ENCODE measurements at places on chromosomes 16 and 17.
A peak's percentile ranks its signal among the peaks of the same experiment; 100 is the strongest.

DNA sequence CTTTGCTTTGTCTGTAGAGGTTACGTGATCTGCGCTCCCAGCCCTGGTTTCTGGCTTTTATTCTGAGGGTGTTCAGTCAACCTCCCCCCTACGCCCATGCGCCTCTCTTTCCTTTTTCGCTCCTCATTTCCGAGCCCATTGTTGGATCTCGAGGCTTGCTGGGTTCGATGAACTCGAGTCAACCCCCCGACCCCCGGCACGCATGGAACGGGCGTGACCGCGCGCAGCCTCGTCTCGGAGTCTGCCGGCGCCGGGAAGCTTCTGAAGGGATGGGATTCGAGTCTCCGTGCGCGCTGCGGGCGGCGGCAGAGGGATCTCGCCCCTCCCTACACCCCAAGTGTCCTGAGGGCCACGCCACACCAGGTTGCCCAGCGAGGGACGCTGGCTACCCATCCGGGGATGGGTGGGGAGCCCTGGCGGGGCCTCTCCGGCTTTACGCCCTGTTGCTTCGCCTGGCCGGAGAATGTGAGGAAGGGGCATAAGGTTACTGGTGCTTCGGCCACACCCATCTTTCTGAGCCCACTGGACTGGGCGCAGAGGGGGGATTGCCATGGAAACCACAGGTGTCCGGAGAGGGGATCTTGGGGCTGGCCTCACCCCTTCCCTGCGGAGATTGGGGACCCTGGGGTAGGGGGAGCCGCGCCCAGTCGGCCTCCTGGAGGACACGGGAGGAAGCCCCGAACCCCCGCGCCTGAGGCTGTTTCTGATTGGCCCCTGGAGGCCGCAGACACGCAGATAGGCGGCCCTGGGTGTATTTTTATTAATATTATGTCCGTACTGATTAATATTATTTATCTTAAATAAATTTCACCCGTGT lies 1.8 kb downstream of the MAPT start:
- no peak for DNase-seq

DNA sequence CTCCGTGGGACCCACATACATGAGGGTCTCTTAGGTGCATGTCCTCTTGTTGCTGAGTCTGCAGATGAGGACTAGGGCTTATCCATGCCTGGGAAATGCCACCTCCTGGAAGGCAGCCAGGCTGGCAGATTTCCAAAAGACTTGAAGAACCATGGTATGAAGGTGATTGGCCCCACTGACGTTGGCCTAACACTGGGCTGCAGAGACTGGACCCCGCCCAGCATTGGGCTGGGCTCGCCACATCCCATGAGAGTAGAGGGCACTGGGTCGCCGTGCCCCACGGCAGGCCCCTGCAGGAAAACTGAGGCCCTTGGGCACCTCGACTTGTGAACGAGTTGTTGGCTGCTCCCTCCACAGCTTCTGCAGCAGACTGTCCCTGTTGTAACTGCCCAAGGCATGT lies 38.2 kb upstream of the IL21R start:
- DNase-seq = no peak

DNA sequence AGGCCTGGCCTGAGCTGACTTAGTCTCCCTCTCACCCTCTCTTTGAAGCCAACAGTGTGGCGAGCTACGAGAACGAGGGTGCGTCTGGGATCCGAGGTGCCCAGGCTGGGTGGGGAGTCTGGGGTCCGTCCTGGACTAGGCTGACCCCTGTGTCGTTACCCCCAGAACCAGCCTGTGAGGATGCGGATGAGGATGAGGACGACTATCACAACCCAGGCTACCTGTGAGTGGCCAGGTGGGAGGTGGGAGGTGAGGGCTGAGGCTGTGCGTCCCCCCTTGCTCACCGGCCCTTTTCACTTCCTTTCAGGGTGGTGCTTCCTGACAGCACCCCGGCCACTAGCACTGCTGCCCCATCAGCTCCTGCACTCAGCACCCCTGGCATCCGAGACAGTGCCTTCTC lies 1.6 kb downstream of the LAT start:
- no peak for DNase-seq

DNA sequence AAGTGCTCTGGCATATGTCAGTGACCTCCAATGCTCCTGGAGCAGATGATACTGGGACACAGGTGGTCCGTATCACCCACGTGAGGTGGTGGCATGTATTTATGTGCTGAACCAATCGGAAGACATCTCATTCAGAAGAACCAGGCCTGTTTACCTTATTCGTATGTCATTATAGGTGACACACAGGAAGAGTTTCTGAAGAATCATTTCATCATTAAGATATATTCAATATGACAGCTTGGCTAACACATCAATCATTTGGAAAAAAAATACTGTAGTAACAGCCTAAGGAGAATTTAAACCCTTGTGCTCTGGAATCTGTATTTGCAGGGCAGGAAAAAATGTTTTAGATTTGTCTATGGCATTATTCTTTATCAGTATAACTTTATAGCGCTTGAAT lies 44.6 kb downstream of the RBFOX1 start:
- no peak for DNase-seq

DNA sequence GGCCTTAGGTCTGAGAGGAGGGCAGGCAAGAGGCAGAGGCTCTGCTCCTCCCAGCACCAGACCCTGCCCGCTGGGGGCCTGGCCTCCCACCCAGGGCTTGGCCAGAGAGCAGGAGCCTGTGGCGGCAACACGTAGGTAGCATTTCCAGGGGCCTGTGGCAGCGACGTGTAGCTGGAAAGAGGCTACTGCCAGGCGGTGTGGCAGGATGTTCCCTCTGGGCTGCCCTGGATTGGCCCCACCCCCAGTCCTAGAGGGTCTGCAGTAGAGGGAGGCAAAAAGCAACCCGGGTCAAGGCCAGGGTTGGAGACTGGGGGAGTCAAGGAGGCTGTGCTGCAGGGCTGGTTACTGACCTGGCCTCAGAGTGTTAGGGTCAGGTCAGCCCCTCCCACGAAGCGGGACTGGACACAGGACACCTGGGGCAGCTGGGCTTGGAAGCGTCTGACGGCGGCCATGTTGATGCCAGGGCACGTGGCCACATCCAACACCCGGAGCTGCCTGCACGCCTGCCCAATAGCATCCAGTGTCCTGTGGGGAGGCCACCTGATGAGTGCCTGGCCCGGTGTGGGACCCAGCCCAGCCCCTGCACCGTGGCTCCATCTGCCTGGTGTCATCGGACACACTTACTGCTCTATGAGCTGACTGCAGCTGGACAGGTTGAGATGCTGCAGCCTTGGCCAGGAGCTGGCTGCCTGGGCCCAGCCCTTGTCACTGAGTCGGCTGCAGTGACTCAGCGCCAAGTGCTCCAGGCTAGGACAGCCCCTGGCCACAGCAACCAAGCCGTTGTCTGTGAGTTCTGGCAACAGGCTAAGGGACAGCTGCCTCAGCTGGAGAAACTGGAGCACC lies 8.5 kb downstream of the ELMO3 start:
- no peak for DNase-seq

DNA sequence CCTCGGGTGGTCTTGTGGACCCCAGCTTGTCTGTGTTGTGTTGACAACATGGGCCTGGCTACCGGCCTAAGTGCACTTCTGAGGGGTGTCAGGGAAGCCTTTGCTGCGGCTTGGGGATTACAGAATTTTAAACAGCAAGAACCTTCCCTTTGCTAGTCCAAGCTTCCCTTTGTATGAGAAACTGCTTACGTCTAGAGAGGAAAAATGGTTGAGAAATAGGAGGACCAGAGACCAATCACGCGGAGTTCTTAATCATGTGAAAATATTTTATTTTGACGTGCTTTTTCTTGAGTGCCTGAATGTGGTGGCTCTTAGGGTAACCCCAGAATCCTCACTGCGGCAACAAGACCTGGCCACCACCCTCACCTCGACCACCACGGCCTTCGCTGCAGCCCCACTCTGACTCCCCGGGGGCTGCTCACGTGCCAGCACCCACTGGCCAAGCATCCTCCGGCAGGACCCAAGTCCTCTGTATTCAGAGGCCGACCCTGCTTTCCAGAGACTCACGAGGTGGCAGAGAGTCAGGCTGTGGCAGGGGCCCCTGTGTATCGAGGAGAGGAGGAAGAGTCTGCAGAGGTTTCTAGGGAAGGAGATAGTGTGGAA lies 81.2 kb downstream of the ZNF778 start:
- DNase-seq = no peak

DNA sequence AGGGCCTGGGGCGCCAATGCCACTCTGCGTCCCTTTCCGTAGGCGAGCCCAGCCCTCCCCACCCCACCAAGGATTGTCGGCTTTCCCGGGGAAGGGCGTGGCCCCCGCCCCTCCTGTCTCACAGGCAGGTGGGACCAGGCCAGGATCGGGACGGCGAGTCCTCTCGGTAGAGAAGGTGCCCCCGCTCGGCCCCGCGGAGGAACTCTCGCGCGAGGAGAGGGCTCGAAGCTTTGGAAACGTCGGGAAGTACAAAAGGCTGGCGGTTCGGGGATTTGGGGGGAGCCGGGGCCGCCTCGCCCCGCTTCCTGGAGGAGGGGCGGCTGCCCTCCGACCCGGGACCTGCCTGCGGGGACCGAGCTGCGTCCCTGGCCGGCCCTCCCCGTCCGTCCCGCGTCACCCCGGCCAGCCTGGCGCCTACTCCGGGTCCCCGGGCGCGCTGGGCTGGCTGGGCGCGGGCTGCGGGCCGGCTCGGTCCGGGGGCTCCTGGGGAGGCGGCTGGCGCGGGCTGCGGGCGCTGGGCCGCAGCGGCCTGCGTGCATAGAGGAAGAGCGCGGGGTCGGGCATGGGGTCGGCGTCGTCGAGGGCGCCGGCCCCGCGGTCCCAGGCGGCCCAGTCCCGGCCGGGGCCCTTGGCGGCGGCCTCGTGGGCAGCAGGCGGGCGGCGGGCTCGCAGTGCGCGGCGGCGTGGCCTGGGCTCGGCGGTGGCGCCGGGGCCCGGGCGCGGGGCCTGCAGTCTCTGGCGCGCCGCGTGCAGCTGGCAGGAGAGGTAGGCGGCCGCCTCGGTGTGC lies 12.6 kb upstream of the CLUH start:
- no peak for DNase-seq

- DNase-seq = no peak
Observed at GRCh38 chr17:4616476-4616875, 25.0 kb downstream of the ALOX15 start.

- DNase-seq = no peak
Observed at GRCh38 chr16:27849621-27850020, 213.9 kb downstream of the GSG1L start.

GRCh38 chr17:64281962-64282752 lies 19.1 kb upstream of the TEX2 start:
- peak; percentile 51 for DNase-seq

GRCh38 chr17:6304894-6305612 lies 129.9 kb downstream of the AIPL1 start:
- no peak for DNase-seq

GRCh38 chr16:64251742-64252141 lies 870.1 kb downstream of the CDH11 start:
- DNase-seq = no peak

GRCh38 chr17:29677824-29678223 lies 55.1 kb upstream of the CORO6 start:
- no peak for DNase-seq

- no peak for DNase-seq
Observed at GRCh38 chr17:8153031-8153451, 837 bp upstream of the PER1 start.

- no peak for DNase-seq
Observed at GRCh38 chr17:2905269-2905668, 109.0 kb downstream of the RAP1GAP2 start.

DNA sequence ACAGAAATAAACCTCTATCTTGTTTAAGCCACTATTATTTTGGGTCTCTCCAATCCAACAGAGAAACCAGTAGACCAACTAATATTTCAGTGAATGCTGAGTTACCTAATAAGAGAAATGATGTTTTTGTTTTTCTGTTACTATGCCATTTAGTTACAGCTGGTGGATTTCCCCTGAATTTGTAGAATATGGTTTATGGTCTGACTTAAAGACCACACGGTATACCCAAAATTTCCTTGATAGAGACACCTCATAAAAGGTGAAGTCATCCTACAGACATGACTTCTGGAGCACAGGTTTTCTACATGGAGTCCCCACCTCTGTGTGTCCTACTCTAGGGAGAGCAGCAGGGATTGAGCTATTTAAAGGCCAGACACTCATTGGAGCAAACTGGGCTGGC lies 13.3 kb downstream of the PIK3R5 start:
- no peak for DNase-seq

DNA sequence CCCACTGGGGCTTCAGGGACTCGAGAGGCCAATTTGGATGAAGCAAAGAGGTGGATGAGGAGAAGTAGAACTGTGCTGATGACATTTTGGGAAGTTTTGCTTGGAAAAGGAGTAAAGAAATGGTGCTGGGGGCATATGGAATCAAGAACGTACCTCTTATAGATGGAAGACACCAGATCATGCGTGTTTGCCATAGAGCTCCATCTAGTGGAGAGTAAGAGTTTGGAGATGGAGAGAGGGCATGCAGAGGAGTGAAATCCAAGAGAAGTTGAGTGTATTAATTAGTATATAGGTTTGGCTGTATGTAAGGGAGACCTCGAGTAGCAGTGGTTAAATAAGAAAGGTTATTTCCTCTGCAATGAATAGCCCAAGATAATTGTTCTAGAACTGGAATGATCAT lies 56.0 kb downstream of the SHISA6 start:
- DNase-seq = no peak

- DNase-seq = no peak
Observed at GRCh38 chr17:37088459-37088858, 139.7 kb downstream of the AATF start.

GRCh38 chr16:20871258-20871657 lies 28.9 kb downstream of the DCUN1D3 start:
- no peak for DNase-seq

DNA sequence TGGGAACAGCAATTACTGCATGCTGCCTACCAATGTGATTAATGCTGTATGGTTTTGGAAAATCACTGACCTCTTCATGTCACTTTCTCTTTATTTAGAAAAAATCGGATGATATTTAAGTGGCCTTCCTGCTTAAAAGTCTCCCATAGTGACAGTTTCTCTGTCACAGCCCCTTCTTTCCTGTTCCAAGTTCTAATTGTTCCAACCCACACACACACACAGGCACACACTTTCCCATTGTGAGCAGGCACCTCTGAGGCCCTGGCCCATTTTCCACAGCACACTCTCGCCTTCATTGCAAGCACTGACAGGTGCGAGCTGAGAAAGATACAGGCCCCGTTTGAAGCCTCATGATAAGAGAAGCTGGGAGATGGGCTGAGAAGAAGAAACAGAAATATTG lies 505.9 kb downstream of the HS3ST4 start:
- DNase-seq = no peak

DNA sequence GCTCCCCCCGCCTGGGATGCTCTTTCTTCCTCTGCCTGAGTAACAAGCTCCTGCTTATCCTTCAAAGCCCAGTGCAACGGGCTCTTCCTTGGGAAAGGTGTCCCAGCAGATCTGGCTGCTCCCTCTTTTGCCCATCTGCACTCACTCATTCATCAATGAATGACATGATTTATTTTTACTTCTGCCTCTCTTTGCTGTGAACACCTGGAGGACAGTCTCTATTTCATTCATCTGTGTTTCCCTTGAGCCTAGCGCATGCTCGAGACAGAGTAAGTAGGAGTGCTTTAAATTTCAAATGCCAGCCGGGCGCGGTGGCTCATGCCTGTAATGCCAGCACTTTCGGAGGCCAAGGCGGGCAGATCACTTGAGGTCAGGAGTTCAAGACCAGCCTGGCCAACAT lies 22.0 kb upstream of the GINS2 start:
- no peak for DNase-seq
